ENCODE measurements at places on chromosomes 6 and 20. TPM values are rescaled to one million over a fixed set of nuclear protein-coding genes. Genes with fewer than 3 reads are reported as not detected.

Gene VSX1
- not detected for total RNA-seq

Gene HCK
- total RNA-seq = 11.8 TPM

Gene E2F1
- 6.0 TPM for total RNA-seq

Gene MAFB
- 47.9 TPM for total RNA-seq

Gene SOX12
- total RNA-seq = 15.1 TPM

Gene CFAP61
- total RNA-seq = 7.1 TPM

Gene MOCS1
- total RNA-seq = 16.2 TPM
